SHP77 treated with DMSO at 0.1 percent for 48 hours (cell line): ENCODE measurements at places on chromosomes 13 and 19.

- no peak for DNase-seq
These were observed 158.1 kb downstream of the IRS2 start for GRCh38 chr13:109628251-109628699.

DNA sequence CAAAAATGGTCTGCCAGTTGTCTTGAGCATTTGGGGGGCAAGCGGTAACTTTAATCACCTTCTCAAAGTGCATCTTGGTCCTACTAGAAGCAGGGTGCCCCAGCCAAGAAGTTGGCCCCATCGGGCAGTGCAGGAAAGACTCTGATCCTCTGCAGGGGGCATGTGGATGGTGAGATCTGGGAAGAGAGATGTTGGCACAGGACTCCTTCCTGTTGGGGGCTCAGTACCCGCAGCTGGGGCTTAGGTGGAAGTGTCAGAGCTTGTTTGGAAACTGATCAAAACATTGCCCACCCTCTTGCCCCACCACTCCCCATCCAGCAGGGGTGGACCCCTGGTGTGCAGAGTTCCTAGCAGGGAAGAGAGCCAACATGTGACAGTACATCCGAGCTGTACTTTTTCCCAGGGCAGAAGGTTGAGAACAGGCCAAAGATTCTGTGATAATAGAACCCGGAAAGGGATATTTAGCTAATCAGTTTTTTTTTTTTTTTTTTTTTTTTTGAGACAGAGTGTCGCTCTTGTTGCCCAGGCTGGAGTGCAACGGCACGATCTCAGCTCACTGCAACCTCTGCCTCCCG, 8.8 kb downstream of the RRAS start:
- no peak for DNase-seq

GRCh38 chr13:103099722-103100293, 33.6 kb upstream of the SLC10A2 start:
- DNase-seq, result no peak

- no peak for DNase-seq
These were observed 19.6 kb upstream of the PTPRS start for GRCh38 chr19:5360003-5360780.

DNA sequence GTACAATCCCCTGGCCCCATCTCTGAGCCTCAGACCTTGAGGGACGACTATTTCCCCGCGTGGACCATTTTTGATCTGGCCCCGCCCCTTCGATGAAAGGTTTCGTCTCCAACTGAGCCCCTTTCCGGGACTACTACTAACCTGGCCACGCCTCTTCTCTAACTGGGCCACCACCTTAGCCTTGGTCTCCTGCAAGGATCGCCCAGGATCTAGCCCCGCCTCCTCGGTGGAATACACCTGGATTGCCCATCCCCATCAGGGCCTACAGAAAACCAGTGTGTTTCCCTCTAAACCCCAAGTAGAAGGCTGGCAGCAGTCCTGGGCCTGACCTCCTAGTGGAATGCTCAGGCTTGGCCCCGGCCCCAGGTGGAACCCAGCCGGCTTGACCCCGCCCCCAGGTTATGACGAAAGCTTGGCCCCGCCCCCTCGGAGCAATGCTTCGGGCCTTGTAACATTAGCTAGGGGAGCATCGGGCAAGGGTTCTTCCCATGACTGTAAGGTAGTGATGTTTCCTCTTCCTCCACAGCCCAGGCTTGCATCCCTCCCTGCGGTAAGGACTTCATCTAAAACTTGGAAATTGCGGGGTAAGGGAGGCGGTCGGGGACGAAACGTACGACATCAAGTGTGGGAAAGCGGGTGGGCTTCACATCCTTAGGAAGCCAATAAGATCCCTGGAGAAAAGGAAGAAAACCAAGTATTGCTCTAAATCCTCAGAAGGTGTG, 9.1 kb downstream of the SPACA6 start:
- DNase-seq, result no peak

DNA sequence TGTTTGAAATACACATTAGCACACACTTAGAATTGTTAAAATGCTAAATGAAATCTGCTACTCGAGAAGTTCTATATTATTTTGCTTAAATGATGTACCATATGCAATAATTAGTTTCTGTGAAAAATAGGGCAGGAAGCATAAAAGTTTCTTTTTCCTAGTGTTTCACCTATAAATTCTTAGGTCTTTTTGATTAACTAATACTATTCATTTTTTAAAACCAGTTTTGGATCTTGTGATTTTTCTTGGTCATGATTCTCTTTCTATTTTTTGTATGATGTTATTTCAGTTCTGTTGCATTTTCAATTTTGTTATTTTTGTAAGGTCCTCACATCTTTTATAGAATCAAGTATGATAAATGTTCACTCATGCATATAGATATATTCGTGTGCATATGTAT, 66.1 kb downstream of the URI1 start:
- no peak for DNase-seq

DNA sequence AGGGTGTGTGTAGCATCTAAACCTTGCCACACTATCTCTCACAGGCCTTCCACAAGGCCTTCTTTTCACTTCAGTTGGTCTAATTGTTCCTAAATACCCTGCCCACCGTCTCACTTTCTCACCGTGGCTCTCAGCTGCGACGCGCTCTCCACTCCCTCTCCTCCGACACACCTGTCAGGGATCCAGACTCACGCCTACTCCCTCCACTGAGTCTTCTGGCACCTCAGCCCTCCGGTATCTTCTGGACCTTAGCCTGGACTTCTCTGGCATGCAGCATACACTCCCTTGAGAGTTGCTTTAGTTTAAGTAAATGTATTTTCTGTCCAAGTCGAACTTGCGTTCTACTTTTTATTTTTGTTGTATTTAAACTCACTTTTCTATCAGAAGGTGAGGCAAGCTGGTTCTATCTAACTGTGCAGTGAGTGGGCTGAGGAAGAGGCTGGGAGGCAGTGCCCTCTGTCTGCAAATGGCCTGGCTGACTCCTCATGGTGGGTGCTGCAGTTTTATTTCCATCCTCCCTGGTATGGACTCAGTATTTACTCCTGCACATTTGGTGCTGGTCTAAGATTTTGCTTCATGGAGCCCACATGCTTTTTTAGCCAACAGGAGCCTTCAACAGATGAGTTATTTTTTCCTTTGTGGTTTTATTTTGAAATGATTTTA, 28.5 kb upstream of the ARGLU1 start:
- DNase-seq, result no peak

DNA sequence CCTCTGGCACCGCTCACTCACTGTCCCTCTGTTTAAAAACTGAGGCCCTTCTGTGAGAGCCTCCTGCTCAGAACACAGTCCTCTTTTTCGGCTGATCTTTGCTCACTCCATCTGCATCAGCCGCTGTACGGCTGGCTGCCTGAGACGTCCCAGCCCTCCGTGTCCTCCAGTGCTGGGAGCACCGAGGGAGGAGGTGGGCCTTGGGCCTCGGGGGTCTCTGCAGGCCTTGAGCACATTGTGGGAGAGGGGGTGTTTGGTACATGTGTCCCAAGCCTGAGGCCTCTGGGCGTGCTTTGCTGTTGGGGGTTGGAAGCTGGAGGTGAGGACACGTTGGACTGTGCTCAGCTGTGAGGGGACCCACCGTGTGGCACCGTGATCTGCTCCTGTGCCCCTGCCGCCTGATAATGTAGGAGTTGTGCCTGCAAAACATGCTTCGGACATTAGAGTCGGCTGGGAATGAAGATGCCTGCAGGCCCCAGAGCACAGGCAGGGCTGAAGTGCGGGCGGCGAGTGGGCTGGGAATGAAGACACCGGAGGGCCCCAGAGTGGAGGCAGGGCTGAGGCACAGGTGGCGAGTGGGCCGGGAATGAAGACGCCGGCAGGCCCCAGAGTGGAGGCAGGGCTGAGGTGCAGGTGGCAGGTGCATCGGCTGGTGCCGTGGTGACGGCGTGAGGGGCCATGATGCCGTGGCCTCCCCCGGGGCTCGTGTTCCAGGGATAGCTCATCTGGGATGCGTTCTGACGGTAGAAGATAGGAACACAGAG, 30.6 kb downstream of the MCF2L start:
- no peak for DNase-seq

GRCh38 chr13:41144576-41144975, 12.0 kb upstream of the KBTBD6 start:
- DNase-seq, result no peak

- DNase-seq, result no peak
These were observed 14.0 kb downstream of the EXOSC8 start for GRCh38 chr13:37014609-37015008.

- no peak for DNase-seq
These were observed 857.4 kb downstream of the EFNB2 start for GRCh38 chr13:105678072-105678471.

DNA sequence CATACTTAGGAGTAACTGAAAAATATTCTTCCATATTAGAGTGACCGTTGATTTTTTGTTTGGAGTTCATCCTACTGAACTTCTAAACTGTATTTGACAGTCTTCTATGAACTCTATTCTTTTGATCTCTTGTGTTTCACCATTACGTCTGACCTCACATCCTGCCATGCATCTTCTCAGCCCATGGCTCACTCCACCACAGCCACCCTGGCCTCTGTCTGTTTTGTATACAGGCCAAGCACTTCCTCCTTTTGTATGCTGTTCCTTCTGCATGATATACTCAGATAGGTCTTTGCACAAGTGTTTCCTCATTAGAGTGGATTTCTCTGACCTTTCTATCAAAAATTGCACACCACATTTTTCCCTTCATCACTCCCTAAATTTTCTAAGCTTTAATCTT, 119.9 kb downstream of the MAB21L1 start:
- DNase-seq, result no peak

- DNase-seq, result no peak
These were observed 51.3 kb downstream of the CDADC1 start for GRCh38 chr13:49298903-49299605.

DNA sequence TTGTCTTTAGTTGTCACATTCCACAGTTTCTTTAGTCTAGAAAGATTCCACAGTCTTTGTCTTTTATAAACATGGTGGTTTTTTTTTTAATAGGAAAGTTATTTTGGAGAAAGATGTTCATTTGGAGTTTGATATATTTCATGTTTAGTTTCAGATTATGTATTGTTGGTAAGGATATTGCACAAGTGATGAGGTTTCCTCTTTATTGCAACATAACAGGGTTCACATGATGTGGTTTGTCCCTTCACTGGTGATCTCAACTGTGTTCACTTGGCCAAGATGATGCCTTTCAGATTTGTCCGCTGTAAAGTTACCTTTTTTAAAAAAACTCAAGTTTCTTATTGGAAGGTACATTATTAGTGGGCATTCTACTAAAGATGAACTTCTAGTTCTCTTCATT, 3.2 kb downstream of the ZNF230 start:
- no peak for DNase-seq

- no peak for DNase-seq
These were observed 11.8 kb upstream of the CEACAM4 start for GRCh38 chr19:41638641-41639081.

- DNase-seq, result no peak
These were observed 2.8 kb downstream of the AP3D1 start for GRCh38 chr19:2148482-2149135.

DNA sequence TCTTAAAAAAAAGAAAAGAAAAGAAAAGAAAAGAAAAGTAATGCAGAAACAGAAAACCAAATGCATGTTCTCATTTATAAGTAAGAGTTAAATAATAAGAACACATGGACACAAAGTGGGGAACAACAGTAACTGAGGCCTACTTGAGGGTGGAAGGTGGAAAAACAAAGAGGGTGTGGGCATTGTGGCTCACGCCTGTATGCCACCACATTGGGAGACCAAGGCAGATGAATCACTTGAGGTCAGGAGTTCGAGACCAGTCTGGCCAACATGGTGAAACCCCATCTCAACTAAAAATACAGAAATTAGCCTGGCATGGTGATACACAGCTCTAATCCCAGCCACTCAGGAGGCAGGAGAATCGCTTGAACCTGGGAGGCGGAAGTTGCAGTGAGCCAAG, 8.1 kb downstream of the ZNF708 start:
- DNase-seq, result no peak
